ENCODE measurements at places on chromosomes 7 and 10.

- DNase-seq = no peak
Observed at GRCh38 chr10:51733057-51733456, 33.7 kb upstream of the CSTF2T start.

- DNase-seq = no peak
Observed at GRCh38 chr7:122518488-122518887, 180.4 kb downstream of the RNF133 start.

GRCh38 chr7:48428091-48428684 is 256.9 kb downstream of the ABCA13 start:
- DNase-seq = no peak

- no peak for DNase-seq
Observed at GRCh38 chr10:36280321-36280741, 638.2 kb upstream of the FZD8 start.

DNA sequence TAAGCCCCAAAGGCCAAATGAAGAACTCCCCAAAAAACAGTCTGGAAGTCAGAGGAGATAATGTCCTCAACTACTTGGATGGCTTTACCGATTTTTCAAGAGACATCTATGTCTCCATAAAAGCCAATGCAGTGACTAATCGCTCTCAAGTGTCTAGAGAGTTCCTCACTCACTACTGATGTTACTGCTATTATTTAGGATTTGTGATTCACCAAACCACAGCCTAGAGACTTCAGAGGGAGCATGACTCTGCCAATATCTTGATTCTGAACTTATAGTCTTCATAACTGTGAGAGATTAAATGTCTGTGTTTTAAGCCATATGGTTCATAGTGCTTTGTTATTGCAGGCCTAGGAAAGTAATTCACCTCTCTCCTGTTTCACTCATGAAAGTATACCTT is 160.2 kb downstream of the IPMK start:
- DNase-seq = peak; percentile 70

GRCh38 chr7:20776942-20777341 is 9.7 kb downstream of the SP8 start:
- no peak for DNase-seq

DNA sequence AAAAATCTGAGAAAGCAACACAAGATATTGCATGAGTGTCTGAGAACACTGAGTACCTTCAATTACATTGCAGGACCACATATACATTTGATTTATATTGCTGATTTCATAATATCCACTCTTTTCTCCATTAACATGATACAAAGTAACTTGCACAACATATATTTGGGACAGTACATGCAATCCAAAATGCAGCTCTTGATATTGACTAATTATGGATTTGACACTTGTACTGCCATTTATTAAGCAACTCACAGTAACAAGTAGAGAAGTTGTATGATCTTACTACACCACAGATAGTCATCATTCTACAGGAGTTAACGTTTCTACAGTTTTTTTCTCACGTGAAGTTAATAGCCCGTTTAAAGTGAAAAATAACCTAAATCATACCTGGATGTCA is 46.7 kb downstream of the USP6NL start:
- no peak for DNase-seq

- no peak for DNase-seq
Observed at GRCh38 chr10:30811276-30812017, 181.9 kb upstream of the LYZL2 start.

DNA sequence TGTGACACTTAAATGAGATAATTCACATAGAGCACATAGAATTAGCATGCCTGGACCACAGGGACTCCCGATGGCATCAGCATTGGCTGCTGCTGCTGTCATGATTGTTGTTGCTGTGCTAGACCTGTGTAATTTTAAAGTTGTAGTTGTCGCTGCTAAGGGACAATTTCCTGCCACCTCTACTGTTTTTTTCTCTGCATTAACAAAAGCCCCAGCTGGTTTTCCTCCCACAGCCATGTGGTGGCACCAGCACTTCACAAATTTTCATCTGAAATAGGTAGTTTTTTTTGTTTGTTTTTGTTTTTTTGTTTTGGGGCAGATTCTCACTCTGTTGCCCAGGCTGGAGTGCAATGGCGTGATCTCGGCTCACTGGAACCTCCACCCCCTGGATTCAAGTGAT is 25.4 kb upstream of the PRXL2A start:
- peak; percentile 55 for DNase-seq

- DNase-seq = no peak
Observed at GRCh38 chr10:110833234-110833940, 38.3 kb upstream of the PDCD4 start.

DNA sequence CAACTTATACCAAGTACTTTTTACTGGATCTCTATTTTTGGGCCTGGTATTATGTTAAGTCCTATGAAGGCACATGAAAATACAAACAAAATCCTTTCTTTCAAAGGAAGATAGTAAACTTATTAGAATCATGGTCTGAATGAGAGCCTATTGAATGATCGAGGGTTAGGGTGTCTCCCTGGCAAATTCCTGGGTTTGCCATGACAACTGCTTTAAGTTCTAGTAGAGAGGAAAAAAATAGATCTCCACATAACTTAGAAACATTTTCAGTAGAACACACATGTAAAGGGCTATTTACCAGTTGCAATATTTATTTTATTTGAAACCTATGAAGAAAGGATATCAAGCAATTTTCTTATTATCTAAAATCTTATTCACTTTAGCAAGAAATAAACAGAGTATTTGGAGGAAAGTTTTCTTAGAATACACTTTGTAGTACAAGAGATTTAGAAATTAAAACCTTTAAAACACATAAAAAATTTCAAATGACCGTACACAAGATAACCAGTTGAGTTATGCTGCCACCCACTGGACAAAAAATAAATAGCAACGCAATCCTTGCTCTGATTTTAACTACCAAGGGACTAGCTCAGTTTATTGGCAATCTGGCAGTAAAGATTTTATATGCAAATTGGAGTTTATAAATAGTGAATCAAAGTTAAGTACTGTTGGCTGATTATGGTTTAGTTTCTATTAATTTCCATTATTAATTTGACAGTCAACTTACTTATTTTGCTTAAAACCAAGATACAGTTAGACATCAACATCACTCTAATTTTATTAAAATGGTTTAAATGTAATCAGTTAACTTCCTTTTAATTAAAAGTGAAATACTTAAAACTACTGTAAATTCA is 33.9 kb downstream of the CACUL1 start:
- peak; percentile 72 for DNase-seq

- no peak for DNase-seq
Observed at GRCh38 chr7:90320014-90320413, 1.1 kb downstream of the FAM237B start.

DNA sequence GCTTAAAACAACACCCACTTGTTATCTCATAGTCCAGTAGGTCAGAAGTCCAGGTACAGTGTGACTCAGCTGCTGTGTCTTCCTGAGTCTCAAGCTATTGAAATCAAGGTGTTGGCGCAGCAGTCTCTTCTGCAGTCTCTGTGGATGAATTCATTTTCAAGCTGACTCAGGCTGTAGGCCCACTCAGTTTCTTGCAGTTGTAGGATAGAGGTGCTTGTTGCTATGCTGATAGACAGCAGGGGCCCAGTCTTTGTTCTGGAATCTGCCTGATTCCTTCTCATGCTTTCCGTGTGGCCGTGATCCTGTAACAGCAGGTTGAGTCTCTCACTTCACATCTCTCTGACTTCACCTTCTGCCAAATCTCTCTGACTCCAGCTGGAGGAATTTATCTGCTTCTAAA is 400.4 kb upstream of the POM121L12 start:
- DNase-seq = no peak

DNA sequence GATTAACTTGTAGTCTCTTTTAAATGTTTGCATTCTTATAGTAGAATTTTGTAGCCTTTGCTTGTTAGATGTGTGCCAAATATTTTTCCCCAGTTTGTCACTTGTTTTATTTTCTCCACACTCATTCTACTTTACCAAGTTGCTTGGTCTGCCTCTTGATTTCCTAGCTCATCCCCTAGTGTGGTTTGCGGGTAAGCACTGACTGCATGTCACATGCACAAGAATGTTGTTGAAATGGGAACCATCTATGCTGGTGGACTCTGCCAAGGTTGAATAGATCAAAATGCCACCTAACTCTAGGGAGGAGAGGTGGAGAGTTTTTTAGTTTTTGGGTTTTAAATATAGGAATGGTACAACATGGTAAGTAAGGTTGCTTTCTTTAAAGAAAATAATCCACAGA is 47.6 kb downstream of the FZD1 start:
- no peak for DNase-seq

DNA sequence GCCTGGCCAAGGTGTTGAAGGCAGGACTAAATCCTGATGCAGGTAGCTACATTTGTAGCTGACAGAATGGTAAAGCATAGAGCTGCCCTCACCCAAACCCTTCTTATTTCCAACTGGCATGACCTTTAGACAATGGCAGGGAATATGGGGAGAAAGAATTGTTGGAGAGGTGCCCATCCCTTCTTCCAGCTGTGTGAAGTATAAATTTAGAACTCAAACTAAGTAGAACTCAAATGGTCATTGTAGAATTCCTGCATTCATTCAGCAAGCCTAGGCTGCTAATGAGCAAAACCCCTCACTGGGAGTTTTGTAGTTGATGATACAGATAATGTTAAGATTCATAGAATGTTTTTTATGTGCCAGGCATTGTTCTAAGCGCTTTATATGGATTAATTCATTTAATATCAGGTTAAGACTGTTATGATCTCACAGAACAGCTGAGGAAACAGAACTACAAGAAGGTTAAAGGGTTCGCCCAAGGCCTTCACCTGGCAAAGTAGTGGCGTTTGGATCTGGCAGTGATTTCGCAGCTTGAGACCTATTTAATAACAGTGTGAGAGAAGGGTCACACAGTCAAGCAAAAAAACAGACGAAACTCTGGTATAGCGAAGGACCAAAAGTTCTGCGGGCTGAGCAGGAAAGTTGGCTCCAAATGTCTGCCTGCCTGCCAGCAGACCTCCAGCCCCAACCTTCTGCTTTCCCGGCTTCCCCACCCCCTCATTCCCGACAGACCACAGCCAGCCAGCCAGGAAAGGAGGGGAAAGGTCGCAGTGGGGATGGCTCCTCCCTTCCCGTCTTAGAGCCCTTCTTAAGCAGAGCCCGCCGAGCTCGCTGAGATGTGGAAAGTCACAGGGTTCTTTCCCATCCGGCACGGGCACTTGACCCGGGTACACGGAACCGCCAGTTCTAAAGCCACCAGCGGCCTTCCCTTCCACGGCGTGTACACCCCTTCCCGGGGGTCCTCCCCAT is 1.6 kb upstream of the HILPDA start:
- DNase-seq = no peak

- DNase-seq = no peak
Observed at GRCh38 chr7:147861058-147861716, 729.4 kb upstream of the C7orf33 start.

DNA sequence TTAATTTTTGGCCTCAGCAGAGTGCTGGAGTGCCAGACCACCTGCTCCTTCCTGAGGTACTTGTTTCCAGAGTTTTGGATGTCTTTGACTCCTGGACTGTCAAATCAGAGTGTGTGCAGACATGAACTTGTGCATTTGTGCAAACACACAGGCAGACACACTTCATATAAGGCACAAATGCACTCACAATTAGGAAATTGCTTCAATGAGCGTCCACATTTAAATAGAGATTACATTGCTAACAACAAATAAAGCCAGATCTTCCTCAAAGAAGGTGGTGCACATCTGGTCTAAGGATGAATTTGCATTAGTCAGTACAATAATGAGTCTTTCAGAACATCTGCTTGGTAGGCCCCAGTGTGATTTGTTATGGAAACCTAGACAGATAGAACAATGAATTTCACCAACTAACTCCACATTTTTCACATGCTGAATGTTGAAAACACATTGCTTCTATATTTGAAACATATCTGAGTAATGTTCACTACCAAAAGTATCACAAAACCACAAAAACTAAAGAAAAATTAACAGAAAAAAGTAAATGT is 266.7 kb upstream of the INHBA start:
- DNase-seq = no peak

All from ACHN (cell line).